Muscle of leg (tissue), 16 donors: ENCODE measurements at places on chromosomes 1 and 21.

- DNase-seq, result peak; percentile 33
Observed at GRCh38 chr1:71521655-71522264, 440.9 kb upstream of the ZRANB2 start.

- no peak for DNase-seq
Observed at GRCh38 chr1:205339717-205340116, 17.0 kb downstream of the KLHDC8A start.

- no peak for DNase-seq
Observed at GRCh38 chr1:222157612-222158011, 390.3 kb downstream of the HHIPL2 start.

DNA sequence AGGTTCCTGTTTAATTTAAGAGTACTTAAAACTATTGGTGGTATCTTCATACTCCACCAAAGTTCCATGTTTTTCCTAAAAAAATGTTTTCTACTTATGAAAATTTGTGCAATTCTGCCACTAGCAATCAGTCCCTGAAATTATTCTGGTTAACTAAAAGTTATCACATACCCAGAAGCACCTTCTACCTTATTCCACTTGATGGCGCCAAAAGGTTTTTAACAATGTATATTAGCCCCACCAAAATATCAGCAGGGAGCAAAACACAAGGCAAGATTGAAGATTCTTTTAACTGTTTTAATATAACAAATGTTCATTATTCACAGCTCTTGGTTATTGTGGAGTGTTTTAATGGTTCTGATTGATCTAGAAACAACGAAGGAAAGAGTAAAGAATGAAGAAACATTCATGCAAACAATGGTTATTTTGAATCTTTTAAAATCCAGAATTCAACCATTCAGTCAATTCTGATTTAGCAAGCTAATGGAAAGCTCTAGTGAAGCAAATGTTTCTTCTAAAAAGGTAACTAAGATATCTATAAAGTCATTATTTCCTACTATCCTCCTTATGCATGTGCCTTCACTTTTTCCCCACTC lies 67.2 kb downstream of the TTLL7 start:
- peak; percentile 73 for DNase-seq

DNA sequence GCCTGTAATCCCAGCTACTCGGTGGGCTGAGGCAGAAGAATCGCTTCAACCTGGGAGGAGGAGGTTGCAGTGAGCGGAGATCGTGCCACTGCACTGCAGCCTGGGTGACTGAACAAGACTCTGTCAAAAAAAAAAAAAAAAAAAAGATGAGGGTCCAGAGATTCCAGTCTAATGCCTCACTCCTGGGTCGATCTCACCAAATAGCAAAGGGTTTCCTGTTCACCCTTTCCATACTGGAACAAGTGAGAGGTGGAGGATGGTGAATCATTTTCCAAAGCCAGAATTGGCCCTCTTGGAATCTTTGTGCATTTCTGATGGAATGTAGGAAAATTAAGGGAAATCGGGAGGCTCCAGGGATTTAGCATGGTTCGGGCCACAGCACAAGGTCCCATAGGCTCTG lies 58.1 kb upstream of the ZNF648 start:
- DNase-seq, result no peak

DNA sequence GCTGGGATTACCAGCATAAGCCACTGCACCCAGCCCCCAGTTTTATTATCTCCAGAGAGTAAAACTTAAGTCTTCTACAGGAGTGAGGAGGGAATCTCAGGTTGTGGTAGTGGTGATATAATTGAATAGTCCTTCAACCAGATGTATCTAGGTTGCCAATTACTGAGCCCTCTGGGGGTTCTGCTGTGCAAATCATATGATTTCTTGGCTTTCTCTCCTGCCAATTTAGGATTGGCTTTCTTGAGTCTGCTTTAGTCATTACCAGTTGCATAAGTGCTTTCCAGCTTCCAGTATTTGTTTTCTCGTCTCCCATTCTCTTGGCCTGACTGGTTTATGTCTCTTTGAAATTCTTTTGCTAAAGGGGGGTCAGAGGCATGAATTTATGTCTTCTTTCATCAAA lies 11.1 kb downstream of the CPT2 start:
- DNase-seq, result peak; percentile 38

DNA sequence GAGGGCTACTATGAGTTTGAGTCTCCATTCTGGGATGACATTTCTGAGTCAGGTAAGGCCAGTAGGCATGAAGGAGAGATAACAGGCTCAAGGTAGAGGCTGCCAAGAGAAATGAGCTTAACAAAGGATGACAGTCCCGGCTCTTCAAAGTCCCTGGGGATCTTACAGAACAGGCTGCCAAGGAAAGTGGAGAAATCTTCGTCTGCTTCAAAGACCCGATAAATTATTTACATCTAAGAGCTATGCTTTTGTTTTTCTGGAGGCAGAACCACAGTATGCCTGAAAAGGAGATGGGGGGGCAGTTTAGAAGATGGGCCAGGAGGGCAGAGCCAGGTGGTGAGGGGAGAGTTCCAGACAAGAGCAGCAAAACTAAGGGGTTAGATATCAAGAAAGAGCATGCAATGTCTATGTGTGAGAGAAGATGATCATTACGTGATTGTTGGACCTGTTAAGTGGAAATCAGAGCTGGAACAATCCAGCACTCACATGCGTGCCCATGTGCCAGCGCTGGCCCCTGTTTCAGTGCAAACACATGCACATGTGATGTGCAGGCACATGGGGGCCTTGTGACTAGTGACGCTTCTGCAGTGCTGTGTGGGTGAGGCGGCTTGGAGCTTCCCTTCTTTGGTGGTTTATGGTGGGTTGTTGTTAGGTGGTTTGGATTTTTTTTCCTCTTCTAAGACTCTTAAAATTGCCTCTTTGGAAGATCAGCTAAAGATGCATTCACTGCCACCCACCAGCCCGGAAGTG lies 25.7 kb downstream of the CAMK1G start:
- no peak for DNase-seq

DNA sequence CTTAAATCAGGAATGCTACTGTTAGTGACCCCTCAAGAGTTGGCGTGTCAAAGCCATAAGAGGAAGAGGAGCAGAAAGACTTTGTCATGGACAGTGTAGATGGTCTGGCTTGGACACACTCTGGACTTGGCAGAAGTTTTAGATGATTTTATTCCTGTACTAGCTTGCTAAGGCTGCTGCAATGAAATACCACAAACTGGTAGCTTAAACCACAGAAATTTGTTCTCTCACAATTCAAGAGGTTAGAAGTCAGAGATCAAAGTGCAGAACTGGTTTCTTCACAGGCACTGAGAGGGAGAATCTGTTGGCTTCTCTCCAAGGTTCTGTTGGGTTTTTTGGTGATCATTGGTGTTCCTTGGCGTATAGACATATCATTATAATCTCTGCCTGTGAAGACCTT lies 869.8 kb upstream of the B3GALT2 start:
- DNase-seq, result no peak
